ENCODE measurements at places on chromosomes 7 and 10. TPM values are rescaled to one million over a fixed set of nuclear protein-coding genes. Genes with fewer than 3 reads are reported as not detected.

The CALML5 gene
- total RNA-seq = not detected

The CALHM1 gene
- total RNA-seq = not detected

The PYROXD2 gene
- 35.6 TPM for total RNA-seq

The TNRC18 gene
- total RNA-seq = 80.8 TPM

The HABP2 gene
- 0.08 TPM for total RNA-seq

The KEL gene
- 0.45 TPM for total RNA-seq

The DKK1 gene
- 35.2 TPM for total RNA-seq

The EFCAB10 gene
- total RNA-seq = not detected

The PRLHR gene
- total RNA-seq = not detected

The EN2 gene
- 5.5 TPM for total RNA-seq

The NEUROD6 gene
- not detected for total RNA-seq

The IGF2BP3 gene
- 146 TPM for total RNA-seq

The ERVW-1 gene
- not detected for total RNA-seq

The XRCC2 gene
- total RNA-seq = 13.6 TPM

The HMX3 gene
- total RNA-seq = 3.5 TPM

The POT1 gene
- total RNA-seq = 22.3 TPM

The SPDYE1 gene
- not detected for total RNA-seq

The CTAGE4 gene
- total RNA-seq = not detected

The STEAP1B gene
- 35.9 TPM for total RNA-seq

The HOXA6 gene
- 5.7 TPM for total RNA-seq

The RPEL1 gene
- total RNA-seq = not detected

The KIFBP gene
- 11.4 TPM for total RNA-seq

The SGPL1 gene
- total RNA-seq = 22.9 TPM

The SFXN4 gene
- 28.3 TPM for total RNA-seq

The THNSL1 gene
- total RNA-seq = 2.5 TPM

The MYL7 gene
- total RNA-seq = not detected
